ENCODE measurements at places on chromosomes 6 and 20.

- no peak for DNase-seq
Measured at GRCh38 chr6:154893917-154894316, 101.2 kb upstream of the TIAM2 start.

DNA sequence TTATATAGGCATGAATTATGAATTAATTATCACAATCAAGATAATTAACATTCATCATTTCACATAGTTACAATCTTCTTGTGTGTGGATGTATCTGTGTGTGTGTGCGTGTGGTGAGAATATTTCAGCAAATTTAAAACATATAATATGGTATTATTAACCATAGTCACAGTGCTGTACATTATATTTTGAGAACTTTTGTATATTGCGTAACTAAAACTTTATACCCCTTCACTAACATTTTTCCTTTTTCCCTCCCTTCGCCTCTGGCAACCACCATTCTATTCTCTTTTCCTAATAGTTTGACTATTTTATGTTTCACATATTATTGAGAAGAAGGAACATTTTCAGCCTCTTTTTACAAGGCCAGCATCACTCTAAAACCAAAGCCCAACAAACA is 176.8 kb downstream of the HTR1B start:
- no peak for DNase-seq

DNA sequence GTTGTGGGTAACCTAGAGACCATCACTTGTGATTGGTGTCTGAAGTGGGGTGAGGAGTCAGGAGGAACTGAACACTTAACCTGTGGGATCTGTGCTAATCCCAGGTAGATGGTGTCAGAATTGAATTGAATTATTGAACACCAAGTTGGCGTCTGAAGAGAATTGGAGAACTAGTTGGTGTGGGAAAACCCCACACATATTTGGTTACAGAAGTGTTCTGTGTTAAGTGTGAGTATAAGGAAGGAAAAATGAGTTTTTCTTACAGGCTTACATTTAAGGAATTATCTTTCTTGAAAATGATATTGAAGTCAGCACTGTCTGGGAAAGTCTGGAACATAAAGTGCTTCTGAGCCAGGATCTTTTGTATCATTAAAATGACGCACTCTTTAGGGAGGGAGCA is 182.9 kb upstream of the ECI2 start:
- DNase-seq, result peak; percentile 67

DNA sequence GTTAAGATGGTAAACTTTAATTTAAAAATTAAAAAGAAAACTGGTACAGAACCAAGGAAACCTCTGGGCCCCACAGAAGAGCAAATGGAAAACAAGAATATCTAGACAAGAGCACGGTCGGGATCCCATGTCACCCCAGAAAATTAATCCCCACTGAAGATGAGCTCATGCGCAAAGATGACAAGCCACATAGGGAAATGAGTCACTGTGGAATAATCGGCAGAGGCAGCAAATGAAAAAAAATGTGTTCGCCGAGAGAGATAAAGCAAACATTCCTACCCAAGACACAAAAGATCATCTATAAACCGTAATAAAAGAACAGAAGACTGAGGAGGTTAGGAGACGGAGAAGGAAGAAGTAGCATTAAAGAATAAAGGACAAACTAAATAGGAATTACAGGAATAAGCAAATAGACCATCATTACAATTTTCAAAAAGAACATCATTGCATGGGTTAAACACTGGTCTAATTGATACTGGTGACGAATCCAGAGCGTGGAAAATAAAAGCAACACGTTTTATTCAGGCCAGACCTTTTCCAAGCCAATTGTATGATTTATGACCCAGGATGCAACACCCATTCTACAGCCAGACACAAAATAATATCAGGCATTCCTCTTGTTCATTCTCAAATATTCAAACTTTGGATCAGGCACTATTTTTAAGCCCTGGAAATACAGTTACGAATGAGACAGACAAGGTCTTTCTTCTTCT is 138.0 kb upstream of the ARID1B start:
- DNase-seq, result no peak

GRCh38 chr20:19885939-19886660 is 128.0 kb downstream of the RIN2 start:
- peak; percentile 35 for DNase-seq

DNA sequence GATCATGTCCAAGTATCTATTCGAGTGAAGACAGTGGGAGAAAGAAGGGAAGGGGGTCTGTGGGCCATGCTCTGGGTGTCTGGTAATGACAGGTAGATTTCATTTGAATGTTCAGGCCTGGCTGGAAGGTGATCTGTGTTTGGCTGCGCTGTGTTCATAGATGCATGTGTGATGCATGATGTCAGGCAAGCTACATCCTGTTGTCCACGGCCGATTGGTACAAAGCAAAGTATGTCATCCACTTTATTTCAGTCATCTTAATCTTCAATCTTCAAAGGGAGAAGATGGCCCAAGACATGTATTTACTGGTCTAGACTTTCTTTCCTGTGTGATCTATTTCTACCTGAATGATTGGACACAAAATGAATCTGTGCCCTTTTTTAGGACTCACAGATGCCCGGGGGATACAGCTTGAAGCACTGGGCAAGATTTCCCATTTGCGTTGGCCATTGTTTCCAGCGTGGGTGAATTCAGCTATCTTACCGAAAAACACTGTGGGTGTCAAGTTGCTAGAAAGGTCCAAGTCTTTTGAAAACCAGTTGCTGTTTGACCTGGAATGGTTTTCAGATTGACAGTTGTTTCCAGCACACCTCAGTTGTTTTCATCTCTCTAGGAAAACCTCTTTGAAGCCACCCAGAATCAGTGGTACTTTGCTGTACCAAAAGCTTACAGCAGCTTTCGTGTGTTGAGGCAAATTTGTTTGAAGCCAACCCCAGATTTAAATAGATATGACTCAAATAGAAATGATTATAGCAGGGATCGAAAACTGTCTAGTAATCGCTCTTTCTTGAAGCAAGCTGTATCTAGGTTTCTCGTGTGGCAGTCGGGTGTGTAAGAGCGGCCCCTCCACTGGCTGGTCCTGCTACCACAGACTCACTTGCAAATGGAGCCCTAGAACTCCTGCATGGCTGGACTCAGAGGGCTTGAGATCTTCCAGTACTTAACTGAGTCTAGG is 27.2 kb downstream of the DUSP22 start:
- DNase-seq, result no peak

- DNase-seq, result no peak
Measured at GRCh38 chr20:56987986-56988385, 278.5 kb downstream of the BMP7 start.

GRCh38 chr20:42646250-42646649 is 543.5 kb downstream of the PTPRT start:
- no peak for DNase-seq

DNA sequence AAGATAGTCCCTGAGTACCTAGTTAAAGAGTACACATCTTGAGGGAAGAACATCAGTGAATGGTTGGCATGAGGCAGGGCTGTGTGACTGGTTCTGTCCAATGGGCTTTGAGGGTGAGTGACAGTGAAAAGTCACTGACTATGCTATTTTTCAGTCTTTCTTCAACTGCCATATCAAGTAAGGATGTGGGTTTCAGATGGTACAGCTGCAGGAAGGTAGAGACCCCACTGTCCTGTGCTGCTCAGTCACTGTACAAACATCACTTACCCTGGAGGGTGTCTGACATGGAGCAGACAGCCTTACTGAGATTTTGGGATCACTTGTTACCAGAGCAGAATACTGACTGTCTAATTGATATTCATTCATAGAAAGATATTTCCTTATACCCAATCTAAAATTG is 115.3 kb upstream of the ASCC3 start:
- DNase-seq, result no peak

GRCh38 chr20:23179766-23180403 is 93.8 kb upstream of the CD93 start:
- DNase-seq, result no peak

DNA sequence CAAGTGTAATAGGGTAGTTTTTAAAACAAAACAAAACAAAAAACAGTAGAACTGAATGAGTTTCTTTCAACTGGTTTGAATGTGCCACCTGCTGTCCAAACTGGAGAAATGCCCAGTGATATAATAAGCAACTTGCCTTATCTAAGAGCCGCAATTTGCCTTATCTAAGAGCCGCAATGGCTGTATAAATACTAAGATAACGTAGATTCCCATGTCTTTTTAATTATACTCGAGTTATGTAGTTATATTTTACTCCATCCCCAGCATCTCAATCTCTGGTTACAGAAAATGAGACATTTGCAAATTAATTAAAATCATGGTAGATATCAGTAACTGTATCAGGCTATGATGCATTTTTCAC is 67.2 kb downstream of the RPP40 start:
- peak; percentile 69 for DNase-seq

GRCh38 chr6:16305246-16305725 is 66.9 kb downstream of the GMPR start:
- DNase-seq, result peak; percentile 78

GRCh38 chr6:25046942-25047341 is 111.2 kb upstream of the RIPOR2 start:
- DNase-seq, result peak; percentile 65

DNA sequence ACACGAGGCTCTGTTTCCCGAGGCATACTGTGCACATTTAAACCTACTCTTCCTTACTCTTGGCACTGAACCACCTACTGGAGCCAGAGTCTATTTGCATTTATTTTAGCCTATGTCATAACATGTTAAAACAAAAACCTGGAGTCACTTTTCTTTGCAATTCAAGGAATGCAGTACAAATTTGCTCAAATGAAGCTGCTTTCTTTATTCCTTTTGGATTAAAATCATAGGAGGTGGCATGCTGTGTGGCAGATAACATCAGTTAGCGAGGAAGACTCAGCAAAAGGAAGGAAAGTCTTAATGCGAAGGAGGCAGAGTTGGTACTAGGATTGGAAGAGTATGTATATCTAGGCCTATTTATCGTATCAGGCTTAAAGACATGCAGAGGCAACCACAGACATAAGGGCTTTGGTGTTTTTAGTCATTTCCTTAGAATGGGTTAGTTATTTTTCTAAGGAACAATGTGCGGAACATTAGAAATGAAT is 92.9 kb downstream of the SAMD3 start:
- no peak for DNase-seq

- no peak for DNase-seq
Measured at GRCh38 chr6:109202409-109203264, 107.3 kb downstream of the CEP57L1 start.

GRCh38 chr20:15582146-15582760 is 991.0 kb downstream of the KIF16B start:
- DNase-seq, result no peak

GRCh38 chr6:121691126-121691551 is 255.7 kb downstream of the GJA1 start:
- DNase-seq, result no peak

DNA sequence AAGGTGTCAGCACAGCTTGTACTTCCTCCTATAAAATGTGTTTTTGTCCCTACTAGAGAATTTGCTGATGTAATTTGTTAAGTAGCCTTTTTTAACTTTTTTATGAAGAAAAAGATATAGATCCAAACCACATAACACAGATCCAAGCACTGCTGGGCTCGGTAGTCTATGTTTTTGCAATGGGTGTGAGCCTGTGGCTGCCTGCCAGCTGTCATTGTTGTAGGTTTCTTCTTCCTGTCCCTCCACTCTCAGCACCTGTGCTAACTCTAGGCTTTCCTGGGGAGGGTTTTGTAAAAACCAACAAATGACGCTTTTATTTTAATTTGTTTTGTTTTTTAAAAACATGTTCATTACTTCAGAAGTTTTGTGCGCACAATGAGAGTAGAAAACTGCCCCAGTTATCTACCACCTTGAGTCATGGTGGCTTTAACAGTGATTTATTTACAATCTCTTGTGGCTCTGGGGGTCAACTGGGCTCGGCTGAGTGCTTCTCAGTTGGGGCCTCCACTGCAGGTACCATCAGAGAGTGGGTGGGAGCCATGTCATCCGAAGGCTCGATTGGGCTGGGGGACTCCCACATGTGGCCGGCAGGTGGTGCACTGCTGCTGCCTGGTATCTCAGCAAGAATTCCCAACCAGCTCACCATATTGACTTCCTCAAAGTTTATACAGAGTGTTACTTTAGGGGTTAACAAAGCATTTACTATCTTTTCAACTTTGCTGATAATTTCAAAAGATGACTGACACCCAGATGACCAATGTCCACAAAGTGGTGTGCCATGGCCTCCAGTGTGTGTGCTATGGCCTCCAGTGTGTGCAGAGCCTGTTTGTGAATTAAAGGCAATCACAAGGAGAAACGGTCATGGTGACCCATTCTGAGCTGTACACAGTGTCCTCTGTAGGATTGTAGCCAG is 3.0 kb upstream of the CCR6 start:
- DNase-seq, result no peak

GRCh38 chr20:57361517-57361916 is 10.5 kb downstream of the RAE1 start:
- no peak for DNase-seq

- DNase-seq, result no peak
Measured at GRCh38 chr6:125808060-125808459, 17.3 kb downstream of the NCOA7 start.

- peak; percentile 75 for DNase-seq
Measured at GRCh38 chr6:14228571-14228970, 111.0 kb downstream of the CD83 start.

GRCh38 chr6:108841377-108841855 is 6.8 kb upstream of the ARMC2 start:
- peak; percentile 83 for DNase-seq

DNA sequence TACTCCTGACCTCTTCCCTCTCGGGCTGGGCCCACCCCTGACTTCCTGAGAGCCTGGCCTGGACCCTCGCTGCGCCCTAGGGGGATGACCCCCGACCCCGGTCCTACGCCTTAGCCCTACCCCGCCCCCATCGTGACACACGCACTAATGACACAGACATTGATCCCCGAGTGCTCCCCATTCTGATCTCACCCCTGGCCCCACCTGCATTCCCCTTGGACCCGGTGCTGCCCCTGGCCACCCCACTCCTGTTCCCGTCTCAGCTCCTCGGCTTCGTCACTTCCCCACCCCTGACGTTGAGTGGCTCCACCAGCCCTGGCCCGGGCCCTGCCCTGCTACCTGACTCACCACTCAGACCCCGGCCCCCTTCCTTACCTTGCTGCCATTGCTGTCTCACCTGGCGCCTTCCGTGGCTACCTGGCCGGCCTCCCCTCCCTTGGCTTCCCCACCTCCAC is 12.1 kb downstream of the RBCK1 start:
- no peak for DNase-seq

DNA sequence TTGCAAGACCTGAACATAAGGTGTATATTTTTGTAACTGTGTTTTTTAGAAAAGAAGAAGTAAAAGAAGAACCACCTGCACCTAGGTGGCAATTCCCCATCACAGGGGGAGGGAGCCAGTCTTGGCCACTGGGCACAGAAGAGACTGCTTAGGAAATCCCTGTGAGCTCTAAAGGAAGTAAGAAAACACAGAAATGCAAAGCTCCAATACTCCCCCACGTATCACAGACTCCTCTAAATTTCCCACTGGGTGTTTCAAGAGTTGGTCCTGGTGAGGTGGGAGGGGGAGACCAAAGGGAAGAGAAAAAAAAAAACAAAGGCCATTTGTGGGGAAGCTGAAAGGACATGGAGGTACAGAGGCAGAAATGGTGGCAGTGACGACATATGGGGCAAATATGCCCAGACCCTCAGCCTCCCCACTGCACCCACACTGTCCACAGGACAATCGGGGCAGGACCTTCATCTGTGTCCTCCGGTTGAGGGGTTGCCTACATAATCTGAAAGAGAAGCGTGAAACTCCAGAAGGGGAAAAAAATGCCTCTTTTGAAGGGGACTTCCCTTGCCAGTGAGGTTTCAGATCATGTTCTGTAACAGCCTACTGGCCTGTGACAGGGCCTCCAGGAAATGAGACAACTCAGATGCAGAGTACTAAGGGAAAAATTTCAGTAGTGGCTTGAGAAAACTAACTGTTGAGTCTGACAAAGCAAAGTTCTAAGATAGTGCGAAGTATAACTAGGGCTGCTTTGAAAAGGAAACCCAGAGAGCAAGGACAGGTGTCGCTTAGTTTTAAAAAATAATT is 226.2 kb upstream of the MARCKS start:
- DNase-seq, result peak; percentile 99

- DNase-seq, result no peak
Measured at GRCh38 chr20:12173347-12174012, 255.8 kb downstream of the BTBD3 start.

Data from suppressor macrophage treated with lipopolysaccharide for 1 hour (primary cell).